Colonic mucosa (tissue), 4 donors: ENCODE measurements at places on chromosomes 1 and 21. TPM values are rescaled to one million over a fixed set of nuclear protein-coding genes. Genes with fewer than 3 reads are reported as not detected.

DNA sequence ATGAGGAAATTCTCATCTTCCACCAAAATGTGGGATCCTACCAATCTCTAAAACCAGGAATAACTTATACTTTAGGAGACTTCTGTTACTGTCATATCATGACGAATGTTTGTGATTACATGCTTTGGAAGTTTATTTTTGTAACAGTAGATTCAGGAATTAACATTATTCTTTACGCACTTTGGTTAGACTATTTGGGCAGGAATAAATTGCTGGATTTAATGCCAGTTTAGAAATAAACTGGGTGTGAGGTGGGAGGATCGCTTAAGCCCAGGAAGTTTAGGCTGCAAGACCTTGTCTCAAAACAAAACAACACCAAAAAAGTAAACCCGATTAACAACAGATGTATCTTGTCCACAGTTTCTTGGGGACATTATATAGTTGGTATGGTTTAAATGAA, 52.1 kb downstream of the MIGA1 start:
- DNase-seq = no peak
- H3K4me3 ChIP-seq = no peak overlapping the region
- no peaks in the 10 kb centered on the region for H3K36me3 ChIP-seq
- H3K27ac ChIP-seq = no peak overlapping the region
- peaks cover 9% of the 10 kb centered on the region for H3K4me1 ChIP-seq

GRCh38 chr1:8698937-8699447, 118.4 kb downstream of the RERE start:
- H3K27me3 ChIP-seq = no peaks in the 10 kb centered on the region
- no peak for DNase-seq
- no peak overlapping the region for H3K27ac ChIP-seq
- H3K4me3 ChIP-seq = no peak overlapping the region
- no peaks in the 10 kb centered on the region for H3K4me1 ChIP-seq
- H3K36me3 ChIP-seq = no peaks in the 10 kb centered on the region

ADORA1 gene
- total RNA-seq = 1.6 TPM

DNA sequence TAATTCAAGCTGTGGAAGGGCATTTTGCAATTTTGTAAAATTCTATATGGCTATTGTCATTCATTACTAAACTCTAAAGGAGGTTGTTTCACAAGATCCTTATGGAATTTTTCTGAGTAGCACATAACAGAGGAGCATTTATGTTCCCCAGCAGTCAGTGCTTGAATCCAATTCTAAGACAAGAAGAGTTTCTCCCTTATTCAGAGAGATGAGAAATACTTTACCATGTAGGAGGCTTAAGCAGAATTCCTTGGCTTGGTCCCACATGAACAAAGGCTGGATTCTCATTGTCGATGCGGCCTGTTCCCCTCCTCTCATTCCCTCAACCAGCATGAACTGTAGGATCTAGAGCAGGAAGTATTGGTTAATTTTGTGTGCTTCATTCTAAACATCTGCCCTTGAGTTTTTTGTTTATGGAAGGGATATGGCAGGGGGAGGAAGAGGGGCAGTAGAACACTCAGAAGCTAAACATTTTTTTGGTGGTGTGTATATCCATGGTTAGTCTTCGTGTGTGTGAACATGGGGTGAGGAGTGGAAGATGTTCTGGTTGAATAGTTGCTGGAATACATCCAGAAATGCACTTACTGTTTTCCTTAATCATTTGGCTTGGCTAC, 74.3 kb downstream of the LAMC1 start:
- H3K27ac ChIP-seq = peak overlapping the region; percentile 43
- no peaks in the 10 kb centered on the region for H3K4me1 ChIP-seq
- no peaks in the 10 kb centered on the region for H3K27me3 ChIP-seq
- H3K36me3 ChIP-seq = no peaks in the 10 kb centered on the region
- no peak for DNase-seq

GRCh38 chr1:31772669-31773248, 8.6 kb upstream of the ADGRB2 start:
- H3K27ac ChIP-seq = no peak overlapping the region
- H3K36me3 ChIP-seq = no peaks in the 10 kb centered on the region
- no peak overlapping the region for H3K4me3 ChIP-seq
- H3K27me3 ChIP-seq = peaks cover 33% of the 10 kb centered on the region

- no peaks in the 10 kb centered on the region for H3K27me3 ChIP-seq
- DNase-seq = no peak
- no peaks in the 10 kb centered on the region for H3K4me1 ChIP-seq
- H3K27ac ChIP-seq = no peak overlapping the region
- H3K4me3 ChIP-seq = no peak overlapping the region
- no peaks in the 10 kb centered on the region for H3K36me3 ChIP-seq
Observed at GRCh38 chr1:167708940-167709389, 12.8 kb upstream of the MPZL1 start.

DNA sequence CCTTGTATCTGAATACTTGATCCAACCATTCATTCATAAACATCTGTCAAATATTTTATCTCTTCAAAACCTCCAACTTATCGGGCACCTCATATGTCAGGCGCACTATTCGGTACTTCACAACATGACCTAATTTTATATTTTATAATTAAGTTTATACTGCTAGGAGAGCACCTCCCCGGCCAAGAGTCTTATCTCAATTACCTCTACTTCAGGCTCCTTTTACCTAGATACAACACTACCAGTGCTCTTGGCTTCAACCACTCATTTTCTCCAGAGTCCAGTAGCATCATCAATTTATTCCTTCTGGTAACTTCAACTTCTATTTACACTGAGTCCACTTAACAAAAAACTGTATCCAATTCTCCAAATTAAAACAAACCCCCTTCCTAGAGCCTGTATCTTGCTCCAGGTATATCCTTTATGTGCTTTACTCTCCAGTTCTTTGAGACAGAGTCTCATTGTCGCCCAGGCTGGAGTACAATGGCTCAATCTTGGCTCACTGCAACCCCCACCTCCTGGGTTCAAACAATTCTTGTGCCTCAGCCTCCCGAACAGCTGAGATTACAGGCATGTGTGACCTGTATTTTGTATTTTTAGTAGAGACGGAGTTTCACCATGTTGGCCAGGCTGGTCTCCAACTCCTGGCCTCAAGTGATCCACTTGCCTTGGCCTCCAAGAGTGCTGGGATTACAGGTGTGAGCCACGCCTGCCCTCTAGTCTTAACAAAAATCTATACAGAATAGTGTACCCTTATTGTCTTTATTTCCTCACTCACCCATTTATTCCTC, 18.8 kb downstream of the GPBP1L1 start:
- no peak overlapping the region for H3K27ac ChIP-seq
- DNase-seq = no peak
- H3K27me3 ChIP-seq = no peaks in the 10 kb centered on the region
- H3K36me3 ChIP-seq = no peaks in the 10 kb centered on the region
- H3K4me3 ChIP-seq = no peak overlapping the region
